Right kidney (tissue), 9 donors: ENCODE measurements at places on chromosomes 1 and 21.

- DNase-seq = no peak
Measured at GRCh38 chr1:168991667-168992475, 114.6 kb upstream of the ATP1B1 start.

DNA sequence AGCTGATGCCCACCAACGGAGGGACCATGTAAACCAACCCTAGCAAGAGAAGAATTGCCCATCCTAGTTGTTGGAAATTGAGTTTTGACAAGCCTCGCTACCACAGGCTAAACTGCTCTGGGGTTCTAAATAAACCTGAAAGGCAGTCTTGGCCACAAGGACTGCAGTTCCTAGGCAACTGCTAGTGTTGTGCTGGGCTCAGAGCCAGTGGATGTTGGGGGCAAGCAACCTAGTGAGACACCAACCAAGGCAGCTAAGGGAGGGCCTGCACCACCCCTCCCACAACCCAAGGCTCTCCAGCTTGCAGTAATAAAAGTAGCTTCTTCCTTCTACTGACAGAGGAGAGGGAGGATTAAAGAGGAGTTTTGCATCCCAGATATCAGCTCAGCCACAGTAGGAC is 102.4 kb upstream of the PKN2 start:
- no peak for DNase-seq

- DNase-seq = no peak
Measured at GRCh38 chr1:97271916-97272788, 550.6 kb downstream of the PTBP2 start.

DNA sequence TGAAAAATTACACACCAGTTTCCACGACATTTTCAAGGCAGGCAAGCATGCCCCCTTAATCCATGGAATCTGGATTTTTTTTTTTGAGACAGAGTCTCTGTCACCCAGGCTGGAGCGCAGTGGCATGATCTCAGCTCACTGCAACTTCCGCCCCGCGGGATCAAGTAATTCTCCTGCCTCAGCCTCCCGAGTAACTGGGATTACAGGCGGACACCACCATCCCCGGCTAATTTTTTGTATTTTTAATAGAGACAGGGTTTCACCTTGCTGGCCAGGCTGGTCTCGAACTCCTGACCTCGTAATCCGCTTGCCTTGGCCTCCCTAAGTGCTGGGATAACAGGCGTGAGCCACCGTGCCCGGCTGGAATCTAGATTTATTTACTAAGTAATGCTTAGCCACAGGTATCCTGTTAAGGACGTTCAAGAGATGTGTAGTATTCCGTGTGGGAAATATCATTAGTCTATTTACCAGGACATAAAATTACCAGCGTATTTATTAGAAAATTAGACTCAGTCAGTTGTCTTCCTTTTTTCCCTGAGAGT is 2.5 kb downstream of the IFI44 start:
- no peak for DNase-seq

DNA sequence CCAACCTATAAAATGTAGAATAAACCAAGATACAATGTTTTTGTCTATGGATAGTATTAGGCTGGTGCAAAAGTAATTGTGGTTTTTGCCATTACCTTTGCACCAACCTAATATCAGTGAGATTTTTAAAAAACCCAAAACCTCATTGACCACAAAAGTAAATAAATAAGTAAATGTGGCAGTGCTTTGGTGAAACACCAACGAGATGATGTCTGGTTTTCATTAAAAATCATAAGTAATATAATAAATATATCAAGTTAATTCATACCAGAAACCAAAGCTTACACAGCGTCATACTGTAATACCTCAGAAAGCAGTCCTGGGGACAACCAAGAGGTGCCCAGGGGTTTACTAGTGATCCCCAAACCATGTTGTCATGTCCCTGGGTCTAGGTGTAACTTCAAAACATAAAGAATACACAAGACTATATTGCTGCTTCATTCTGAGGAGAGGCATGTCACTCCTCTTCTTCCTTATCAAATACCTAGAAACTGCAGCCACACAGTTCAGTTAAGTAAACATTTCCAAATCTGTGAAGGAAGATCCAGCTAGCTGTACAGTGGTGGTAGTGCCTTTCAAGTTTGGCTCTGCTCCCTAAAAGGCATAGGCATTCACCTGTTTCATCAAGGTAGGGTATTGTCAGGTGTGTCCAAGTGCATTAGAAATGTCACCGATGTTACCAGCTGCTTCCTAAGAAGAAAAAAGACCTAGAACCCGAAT is 51.6 kb upstream of the ZC3H11B start:
- DNase-seq = no peak

- DNase-seq = no peak
Measured at GRCh38 chr1:218402786-218403120, 57.6 kb downstream of the TGFB2 start.

DNA sequence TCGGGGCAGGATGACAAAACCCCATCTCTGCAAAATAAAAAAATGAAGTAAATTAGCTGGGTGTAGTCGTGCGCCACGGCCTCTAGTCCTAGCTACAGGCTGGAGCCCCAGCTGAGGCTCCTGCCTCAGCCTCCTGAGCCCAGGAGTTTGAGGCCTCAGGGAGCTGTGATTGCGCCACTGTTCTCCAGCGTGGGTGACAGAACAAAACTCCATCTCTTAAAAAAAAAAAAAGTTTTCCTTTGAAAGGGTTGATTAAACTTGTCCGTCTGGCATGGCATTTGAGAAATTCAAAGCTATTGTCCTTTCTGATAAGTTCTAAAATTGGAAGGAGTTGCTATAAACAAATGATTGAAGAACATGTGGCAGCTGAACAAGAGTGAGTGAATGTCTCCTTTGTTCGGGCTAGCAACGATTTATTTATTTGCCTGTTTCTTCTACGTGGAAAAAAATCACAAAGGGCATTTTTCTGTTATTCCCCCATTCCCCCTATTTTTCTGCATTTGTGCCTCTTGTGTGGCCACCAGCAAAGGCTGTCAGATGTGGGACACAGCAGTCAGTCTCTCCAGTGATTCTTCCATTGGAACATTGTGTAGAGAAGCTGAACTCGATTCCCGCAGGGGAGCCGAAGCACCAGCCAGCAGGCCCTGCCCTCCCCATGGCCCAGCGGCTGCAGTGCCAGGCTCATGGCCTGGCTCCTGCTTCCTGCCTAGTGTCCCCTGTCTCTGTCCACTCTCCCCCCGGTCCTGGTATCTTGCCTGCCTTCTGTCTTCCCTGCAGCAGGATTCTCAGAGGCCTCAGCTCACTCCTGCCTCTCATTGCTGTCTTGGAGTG is 21.5 kb upstream of the PWP2 start:
- DNase-seq = no peak

GRCh38 chr1:73909043-73909562 is 288.9 kb downstream of the LRRIQ3 start:
- DNase-seq = no peak

DNA sequence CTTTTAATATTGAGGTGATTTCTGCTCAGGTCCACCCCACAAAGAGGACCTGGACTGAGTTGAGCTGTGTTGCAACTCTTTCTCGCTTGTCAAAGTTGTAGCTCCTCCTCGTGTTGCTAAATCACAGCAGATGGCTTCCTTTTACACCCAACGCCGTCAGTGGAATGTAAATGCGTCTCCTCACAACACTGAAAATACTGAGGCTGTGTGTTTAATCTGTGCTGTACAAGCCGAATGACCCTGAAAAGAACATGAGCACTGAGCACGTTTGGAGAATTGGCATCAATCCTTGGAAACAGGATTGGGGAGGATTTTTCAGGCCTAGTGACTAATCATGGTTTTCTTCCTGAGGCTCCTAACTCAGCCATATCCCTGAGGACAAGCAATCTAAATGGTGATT is 196.0 kb downstream of the CRB1 start:
- peak; percentile 19 for DNase-seq
